ENCODE measurements at places on chromosomes 2 and 18. TPM values are rescaled to one million over a fixed set of nuclear protein-coding genes. Genes with fewer than 3 reads are reported as not detected.

DNA sequence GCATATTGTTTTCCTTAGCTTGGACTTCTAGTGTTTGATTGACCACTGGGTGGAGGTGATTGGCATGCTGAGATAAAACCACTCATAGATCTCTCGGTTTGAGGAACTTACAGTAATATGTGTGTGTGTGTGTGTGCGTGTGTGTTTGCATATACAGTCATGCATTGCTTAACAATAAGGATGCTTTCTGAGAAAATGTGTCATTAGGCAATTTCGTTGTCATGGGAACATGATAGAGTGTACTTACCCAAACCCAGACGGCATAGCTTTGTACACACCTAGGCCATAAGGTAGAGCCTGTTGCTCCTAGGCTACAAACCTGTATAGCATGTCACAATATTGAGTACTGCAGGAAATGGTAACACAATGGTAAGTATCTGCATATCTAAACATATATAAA is 167.3 kb downstream of the NYAP2 start:
- DNase-seq = no peak

DNA sequence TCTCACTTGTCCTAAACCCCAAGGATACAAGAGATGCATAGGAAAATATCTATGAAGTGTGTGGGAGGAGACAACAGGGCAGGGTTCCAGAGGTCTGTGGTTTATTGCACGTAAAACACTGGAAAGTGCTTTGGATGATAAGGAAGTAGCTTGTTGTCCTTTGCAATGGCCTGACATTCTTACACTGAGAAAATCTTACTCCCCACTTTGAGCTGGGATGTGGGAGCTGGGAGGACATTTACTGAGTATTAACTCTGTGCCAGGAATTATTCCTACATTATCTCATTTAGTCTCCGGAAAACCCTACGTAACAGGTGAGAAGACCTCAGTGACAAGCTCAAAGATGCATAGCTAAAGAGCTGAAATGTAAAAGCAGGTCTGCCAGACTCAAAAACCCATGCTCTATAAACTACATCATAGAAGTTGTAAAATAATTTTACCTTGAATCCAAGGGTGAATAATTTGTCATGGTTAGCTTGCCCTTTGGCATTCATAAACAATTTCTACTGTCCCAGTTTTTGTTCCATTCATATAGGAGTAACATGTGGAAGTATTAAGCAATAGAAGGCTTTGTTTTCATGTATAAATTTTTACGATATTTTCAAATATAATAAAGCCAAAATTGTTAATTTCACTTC is 9.2 kb upstream of the GALNT3 start:
- DNase-seq = no peak

DNA sequence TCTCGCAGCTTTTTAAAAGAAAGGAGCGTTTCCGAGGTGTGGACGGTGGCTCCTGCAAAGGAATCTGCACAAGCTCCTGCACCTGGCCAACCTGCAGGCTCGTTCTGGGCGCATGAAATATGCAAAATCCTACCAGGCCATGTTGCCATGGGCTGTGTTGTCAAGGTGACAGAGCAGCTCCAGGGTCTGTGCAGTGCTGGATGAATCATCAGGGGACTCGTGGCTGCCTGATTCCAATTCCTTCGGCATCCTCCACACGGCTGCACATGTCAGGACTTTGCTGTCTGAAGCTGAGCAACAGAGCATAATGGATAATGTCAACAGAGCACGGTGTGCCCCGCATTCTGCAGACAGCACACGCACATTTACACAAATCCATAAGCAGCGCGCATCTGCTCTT is 120.5 kb downstream of the EIPR1 start:
- DNase-seq = no peak

The CHST9 gene
- polyA plus RNA-seq = not detected

DNA sequence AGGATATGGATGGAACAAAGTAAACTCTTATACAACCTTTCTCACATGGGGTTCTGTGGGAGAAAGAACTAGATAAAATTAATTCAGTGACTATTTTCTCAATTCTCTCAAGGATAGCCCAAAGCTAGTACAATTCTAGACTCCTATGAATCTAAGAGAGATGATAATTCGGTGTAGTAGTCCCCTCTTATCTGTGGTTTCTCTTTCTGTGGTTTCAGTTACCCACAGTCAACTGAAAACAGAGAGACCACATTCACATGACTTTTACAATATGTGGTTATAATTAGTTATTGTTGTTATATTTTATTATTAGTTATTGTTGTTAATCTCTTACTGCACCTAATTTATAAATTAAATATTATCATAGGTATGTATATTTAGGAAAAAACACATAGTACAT is 53.5 kb upstream of the C2orf15 start:
- no peak for DNase-seq

The MBP gene
- polyA plus RNA-seq = 196 TPM

All from CD8-positive, alpha-beta memory T cell (primary cell).